ENCODE measurements at places on chromosomes 16 and 17.

- DNase-seq, result no peak
Observed at GRCh38 chr16:69315486-69316311, 4.5 kb downstream of the VPS4A start.

DNA sequence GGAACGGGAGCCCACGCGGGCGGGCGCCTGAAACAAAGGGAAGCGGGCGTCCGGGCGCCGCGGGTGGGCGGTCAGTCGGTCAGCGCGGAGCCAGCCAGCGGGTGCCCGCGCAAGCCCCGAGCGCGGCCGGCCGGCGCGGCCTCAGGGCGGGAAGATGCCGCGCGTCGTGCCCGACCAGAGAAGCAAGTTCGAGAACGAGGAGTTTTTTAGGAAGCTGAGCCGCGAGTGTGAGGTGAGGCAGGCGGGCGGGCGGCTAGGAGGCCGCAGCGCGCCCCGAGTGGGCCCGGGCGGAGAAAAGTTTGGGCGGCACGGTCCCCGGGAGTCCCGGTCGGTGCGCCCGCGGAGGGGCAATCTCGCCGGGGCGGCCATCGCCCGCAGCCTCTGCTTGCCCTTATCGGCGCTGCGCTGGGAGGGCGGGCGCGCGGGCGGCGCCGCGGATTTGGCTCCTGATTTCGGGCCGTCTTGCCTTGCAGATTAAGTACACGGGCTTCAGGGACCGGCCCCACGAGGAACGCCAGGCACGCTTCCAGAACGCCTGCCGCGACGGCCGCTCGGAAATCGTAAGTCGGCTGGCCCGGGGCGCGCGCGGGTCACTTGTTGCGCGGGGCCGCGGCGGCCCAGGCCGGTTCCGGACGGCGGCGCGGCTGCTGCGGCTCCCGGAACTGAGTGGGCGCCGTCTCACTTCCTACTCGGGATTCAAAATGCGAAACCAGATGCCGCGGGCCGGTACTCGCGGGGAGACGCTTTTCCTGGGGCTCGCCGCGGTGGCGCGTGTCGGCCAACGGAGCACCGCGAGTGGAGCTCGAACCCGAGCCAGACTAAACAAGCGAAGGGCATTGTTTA, 526 bp downstream of the CBFB start:
- DNase-seq, result peak; percentile 44

DNA sequence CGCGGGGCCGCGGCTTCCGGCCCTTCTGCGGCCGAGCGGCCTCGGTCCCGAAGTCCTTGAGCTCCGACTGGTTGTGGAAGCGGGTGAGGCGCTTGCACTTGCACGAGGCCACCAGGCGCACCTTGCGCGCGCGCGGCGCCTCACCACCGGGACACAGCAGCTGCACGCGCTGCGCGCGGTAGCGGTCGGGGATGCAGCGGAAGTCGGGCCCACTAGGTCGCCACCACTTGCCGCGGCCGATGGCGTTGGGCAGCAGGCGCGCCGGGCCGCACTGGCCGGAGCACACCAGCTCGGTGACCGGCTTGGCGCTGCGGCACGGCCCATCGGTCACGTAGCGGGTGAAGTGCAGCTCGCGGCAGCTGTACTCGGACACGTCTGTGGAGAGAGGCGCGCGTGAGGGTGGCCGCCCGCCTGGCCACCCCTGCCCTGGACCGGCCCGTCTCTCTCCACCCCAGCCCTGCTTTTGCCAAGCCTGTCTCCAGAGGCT, 3.2 kb downstream of the SOST start:
- peak; percentile 45 for DNase-seq

DNA sequence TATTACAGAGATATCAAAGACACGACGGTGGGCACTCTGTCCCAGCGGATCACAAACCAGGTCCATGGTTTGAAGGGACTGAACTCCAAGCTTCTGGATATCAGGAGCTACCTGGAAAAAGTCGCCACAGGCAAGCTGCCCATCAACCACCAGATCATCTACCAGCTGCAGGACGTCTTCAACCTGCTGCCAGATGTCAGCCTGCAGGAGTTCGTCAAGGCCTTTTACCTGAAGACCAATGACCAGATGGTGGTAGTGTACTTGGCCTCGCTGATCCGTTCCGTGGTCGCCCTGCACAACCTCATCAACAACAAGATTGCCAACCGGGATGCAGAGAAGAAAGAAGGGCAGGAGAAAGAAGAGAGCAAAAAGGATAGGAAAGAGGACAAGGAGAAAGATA, 8.7 kb downstream of the PSMD7 start:
- no peak for DNase-seq

DNA sequence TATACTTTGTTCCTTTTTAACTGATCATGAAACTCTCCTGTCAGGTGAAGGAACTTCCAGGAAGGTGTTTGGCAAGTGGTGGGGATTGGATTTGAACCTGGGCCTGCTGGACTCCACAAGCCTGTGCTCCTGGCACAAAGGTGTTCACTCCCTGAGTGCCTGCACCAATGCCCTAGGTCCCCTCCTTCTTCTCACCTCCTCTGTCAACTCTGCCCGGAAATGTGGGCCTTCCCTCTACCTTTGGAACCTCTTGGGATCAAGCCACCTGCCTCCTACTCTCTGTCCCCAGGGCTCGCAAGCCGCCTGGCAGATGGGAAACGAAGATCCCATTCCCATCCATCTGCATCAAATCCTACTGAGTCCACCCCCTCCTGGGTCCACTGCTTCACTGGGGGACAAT, 40.0 kb downstream of the RTN4RL1 start:
- DNase-seq, result no peak

DNA sequence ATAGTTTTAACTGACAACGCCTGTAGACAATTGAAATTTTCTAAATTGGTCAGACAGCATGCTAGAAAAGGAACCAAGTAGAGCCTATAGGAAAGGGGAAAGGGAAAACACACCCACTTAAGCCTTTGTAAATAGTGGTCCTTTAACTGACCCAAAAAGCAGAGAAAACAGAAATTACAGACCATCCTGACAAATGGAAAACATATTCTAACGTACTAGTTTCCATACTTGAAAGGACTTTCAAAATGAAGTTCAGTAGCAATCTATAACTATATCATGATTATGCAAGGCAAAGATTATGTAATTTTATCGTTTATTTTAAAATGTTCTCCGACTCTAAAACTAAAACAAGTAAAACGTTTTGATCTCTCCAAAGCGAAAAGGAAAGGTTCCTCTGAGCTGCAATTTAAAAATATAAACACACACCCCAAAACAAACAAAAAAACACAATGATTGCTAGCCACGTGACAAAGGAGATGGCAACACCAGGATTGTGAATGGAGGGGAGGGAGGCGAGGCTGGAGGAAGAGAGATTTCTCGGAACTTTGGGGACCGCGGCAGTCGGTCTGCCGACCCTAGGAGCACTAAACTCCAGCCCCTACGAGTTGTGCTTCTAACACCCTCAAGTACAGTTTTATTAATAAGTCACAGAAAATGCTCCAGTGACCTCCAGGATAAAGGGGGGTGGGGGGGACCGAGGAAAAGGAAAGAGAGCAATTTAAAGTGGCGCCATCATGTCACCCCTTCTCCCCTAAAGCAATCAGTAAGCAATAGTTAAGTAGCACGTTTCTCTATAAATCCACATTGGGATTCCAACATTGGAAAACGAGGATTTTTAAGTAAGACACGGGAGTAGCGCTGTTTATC, 1.7 kb downstream of the KANSL1 start:
- peak; percentile 60 for DNase-seq

GRCh38 chr16:79484237-79484636, 116.3 kb downstream of the MAF start:
- DNase-seq, result no peak

DNA sequence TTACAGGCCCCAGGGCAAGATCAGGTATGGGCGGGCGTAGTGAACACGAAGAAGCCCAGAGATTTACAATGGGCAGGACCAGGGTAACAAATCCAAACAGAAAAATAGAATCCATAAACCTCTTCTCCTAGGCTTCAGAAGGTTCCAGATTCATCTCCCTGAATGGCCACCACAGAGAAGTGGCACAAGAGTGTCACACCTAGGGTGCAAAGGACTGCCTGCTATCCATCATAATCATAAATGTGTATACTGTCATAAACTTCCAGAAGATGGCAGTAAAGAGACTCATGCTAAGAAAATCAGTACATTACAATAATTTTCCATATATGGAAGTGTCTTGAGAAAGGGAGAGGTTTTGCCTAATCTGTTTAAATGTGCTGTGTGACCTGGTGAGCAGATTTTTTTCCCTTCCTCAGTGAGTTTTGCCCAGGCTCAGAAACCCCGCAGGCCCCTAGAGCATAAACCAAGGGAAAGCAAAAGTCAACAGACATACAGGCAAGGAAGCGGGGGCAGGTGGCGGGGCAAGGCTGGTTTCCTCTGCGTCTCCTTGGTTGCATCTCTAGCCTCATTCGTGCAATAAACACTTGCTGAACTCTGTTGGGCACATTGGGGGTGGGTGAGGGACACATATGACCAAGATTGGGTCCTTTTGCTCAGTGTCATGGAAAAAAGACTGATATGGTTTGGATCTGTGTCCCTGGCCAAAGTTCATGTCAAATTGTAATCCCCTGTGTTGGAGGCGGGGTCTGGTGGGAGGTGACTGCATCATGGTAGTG, 92.0 kb upstream of the CDH5 start:
- DNase-seq, result no peak

DNA sequence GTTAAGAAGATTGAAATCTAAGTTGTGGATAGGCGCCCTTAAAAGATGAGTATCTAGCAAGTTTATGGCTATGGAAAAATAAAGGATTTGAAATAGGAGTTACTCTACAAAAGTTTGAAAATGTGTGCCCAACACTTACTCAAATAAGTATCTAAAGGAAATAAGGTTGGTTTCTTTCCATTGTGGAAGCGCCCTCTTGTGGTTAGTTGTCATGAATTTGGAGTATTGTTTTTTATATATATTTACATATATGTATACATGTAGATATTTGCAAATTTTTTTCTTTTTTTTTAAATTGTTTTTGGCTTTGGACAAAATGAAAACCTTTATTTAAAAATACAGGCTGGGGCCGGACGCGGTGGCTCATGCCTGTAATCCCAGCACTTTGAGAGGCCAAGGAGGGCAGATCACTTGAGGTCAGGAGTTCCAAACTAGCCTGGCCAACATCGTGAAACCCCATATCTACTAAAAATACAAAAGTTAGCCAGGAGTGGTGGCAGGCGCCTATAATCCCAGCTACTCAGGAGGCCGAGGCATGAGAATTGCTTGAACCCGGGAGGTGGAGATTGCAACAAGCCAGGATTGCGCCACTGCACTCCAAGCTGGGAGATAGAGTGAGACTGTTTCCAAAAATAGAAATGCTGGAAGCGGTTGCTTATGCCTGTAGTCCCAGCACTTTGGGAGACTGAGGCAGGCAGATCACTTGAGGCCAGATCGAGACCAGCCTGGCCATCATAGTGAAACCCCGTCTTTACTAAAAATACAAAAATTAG, 24.0 kb upstream of the VPS4A start:
- DNase-seq, result peak; percentile 16

DNA sequence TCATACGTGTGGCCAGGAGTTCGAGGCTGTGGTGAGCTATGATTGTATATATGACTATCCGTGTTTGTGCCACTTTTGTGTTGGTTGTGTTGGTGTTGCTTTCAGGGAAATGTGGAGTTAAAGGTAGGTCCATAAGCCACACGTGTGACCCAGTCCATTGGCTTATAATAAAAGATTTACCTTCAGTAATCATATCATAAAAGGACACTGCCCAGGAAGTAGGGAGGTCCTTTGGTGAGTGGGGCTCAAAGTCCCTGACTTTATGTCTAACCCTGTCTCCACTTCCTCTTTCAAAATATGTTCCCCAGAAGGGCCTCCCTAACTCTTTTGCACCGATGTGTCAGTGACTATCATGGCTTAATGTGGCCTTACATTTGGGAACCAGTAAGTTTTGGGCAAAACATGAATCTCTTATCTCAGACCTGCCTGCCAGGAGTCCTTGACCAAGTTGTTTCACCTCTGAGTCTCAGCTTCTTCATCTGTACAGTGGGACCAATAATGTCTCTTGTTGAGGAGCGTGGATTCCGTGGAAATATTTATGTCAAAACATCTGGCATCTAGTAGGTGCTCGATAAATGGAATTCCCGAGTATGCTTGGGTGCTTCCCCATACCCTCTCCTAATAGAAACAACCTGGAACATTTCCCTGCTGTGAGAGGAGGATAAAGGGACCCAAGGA, 4.8 kb downstream of the TNP2 start:
- no peak for DNase-seq

- DNase-seq, result no peak
Observed at GRCh38 chr17:37273409-37274051, 102.3 kb upstream of the C17orf78 start.

GRCh38 chr17:4881761-4882555, 17.4 kb upstream of the C17orf107 start:
- peak; percentile 73 for DNase-seq

- DNase-seq, result no peak
Observed at GRCh38 chr17:9259419-9259818, 238.1 kb downstream of the NTN1 start.

- no peak for DNase-seq
Observed at GRCh38 chr17:57502811-57503241, 242.3 kb downstream of the CCDC182 start.

DNA sequence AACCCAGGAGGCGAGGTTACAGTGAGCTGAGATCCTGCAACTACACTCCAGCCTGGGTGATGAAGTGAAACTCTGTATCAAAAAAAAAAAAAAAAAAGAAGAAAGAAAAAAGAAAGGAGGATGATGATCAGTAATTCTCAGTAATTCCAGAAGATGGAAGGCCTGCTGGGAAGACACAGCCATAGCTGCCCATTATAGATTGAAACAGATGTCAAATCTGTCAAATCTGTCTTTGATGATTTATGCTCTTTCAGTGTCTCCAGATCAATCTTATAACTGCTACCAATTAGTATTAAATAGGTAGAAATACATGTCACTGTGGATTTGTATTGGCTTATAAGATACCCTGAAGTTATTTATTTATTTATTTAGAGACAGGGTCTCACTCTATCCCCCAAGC, 42.9 kb upstream of the CPPED1 start:
- no peak for DNase-seq

GRCh38 chr17:35713069-35713728, 18.2 kb upstream of the RASL10B start:
- no peak for DNase-seq

DNA sequence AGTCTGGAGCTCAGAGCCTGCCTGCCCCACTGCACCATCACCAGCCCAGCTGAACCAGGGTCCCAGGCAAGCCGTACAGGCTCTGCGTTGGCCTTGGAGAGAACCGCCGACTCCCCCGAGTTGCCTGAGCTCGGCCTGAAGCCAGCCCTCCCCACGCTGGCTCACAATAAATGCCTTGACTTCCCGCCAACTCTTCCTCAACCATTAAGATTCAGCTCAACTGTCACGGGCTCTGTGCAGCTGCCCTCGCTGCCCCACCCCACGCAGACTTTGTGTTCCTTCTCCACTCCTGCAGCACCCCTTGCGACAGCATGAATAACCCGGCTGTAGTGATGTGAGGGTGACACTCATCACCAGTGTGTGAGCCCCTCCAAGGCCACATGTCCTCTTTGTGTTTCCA, 4.8 kb upstream of the QPRT start:
- DNase-seq, result no peak
